ENCODE measurements at places on chromosomes 11 and 22. TPM values are rescaled to one million over a fixed set of nuclear protein-coding genes. Genes with fewer than 3 reads are reported as not detected.

The UBQLNL gene
- not detected for total RNA-seq

The ENTHD1 gene
- 0.11 TPM for total RNA-seq

The SYNGR1 gene
- total RNA-seq, result 0.24 TPM

The CCDC15 gene
- 7.7 TPM for total RNA-seq

The FAU gene
- total RNA-seq, result 1,038 TPM

The VPS37C gene
- 3.8 TPM for total RNA-seq

The MS4A8 gene
- not detected for total RNA-seq

GRCh38 chr22:35547987-35548721 lies 7.5 kb downstream of the RASD2 start:
- DNase-seq, result no peak

DNA sequence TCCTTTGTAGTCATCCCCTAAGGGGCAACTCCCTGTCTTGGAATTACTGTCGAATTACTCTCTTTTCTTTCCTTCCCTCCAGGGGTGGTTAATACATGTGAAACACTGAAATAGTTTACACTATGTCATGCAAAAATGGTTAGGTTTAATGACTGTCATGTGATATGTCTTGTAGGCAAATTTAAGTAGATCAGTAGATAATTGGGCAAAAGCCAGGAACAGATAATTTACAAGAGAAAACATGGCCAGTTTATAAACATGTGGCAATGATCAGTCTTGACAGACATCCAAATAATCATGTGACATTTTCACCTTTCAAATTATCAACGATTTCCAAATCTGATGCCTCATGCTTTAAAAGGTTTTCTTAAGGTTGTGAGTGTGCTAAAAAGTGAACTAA lies 3.9 kb downstream of the VWA5A start:
- no peak for DNase-seq

DNA sequence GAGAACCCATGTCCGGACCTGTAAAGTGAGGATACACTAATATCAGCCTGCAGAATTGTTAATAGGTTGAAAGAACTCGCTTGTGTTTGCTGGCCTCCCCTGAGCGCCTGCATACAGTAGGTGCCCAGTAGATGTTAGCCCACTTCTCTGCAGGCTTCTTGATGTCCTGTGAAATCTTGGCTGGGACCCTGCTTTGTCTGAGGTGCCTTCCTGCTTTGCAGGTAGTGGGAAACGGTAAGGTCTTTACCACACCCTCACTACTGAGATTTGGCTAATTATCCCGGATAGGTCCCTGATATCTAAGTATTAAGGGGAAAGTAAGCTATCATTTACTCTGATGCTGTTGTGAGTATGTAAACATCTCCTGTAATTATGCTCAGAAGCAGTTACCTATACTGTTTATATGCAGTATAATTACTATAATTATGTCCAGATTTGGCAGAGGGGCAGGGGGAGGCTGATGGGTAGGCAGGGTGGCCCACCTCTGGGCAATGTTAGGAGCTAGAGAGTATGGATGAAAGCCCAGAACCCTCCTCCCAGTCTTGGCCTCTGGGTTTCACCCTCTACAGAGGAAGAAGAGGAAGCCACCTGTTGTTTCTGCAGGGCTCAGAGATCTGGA lies 1.2 kb upstream of the ARRB1 start:
- no peak for DNase-seq

DNA sequence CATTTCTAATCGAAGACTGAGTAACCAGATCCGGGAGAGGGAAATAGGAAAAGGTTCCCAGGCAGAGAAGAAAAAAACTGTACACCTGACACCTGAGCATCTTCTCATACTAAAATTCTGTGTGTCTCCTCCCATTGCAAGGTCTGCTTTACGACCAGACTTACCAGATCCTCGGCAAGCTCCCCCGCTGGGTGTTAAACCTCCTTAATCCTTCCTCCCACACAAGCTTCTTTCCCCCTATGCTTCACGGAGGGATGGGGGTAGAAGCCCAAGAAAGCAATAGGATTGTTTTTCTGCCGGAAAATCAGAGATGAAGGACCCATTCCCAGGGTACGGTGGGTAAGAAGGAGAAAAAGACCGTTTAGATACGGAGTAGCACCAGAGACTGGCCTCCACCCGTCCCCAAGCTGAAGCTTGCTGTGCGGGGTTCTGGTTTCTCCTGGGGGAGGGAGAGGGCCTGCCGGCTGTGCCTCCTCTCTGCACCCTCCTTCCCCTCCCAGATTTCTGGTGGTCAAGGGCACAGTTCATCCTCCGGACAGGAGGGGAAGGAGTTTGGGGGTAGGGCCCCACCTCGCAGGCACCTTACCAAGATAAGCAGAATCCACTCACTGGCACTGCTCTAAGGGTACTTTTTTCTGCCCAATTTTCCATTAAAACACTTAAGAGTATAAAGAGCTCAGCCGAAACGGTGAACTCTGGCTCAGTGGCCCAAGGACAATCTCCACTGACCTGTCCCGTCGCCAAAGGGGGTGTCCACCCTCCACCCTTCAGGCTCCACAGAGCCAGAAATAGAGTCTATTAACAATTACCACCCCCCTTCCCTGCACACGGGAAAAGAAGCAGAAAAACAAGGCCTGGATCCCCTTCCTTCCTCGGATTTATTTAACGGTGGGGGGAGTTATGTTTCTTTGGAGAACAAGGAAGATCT lies 1.2 kb downstream of the TOB2 start:
- DNase-seq, result peak; percentile 54

DNA sequence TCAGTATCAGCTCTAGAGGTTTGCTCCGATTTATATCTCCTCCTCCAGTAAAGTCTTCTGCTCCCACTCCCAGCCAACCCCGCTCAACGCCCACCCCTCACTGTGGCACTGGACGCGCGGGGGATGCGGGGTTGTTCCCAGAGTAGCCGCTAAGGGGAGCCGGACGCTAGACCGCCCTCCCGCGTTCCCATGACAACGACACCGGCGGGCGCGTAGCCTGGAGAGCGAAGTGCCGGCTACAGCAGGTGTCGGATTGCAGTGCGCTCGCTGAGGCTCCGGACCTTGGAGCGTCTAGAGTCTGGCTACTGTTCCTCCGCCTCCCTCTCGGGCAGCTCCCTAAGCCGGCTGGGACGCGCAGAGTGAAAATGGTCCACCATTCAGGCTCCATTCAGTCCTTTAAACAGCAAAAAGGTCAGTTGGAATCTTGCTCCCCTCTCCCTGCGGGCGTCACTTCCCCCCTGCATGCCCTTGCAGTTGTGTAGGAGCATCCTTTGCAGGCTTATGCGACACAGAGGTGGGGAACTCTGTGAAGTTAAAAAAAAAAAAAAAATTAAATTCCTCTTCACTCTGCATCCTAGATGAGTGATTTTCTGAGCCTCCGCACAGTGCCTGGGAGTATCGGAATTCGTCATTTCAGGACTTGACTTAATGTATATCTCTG lies at the start of gene ANO3:
Gene ANO3, plus strand, starts transcription at position 220 of the 661 bp plus-strand sequence. Its CDS starts 146 bp downstream, at position 366.
- peak; percentile 21 for DNase-seq
